ENCODE measurements at places on chromosomes 4 and X.

GRCh38 chrX:25207803-25208475 lies 192.2 kb upstream of the ARX start:
- DNase-seq = no peak

- no peak for DNase-seq
Observed at GRCh38 chr4:101103381-101104142, 243.8 kb downstream of the PPP3CA start.

DNA sequence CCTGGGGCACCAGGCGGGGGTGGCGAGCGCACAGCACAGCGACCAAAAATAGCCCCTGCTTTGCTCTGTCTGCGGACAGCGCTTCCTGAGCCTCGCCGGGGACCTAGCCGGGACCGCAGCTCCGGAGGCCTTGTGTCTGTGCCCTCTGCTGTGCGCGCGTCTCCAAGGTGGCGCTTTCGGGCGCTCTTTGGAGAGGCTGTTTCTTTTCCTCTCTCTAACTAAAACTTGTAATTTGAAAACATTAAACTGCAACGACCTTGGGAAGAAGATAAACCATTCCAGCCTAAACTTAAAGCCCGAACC lies 3.4 kb downstream of the ARX start:
- DNase-seq = no peak

GRCh38 chrX:134908356-134908755 lies 82.4 kb upstream of the SMIM10 start:
- DNase-seq = no peak

GRCh38 chr4:13117185-13117584 lies 367.0 kb downstream of the RAB28 start:
- no peak for DNase-seq

GRCh38 chr4:159160242-159160641 lies 57.4 kb downstream of the RAPGEF2 start:
- DNase-seq = no peak

GRCh38 chr4:56655209-56655626 lies 25.9 kb downstream of the HOPX start:
- DNase-seq = no peak

DNA sequence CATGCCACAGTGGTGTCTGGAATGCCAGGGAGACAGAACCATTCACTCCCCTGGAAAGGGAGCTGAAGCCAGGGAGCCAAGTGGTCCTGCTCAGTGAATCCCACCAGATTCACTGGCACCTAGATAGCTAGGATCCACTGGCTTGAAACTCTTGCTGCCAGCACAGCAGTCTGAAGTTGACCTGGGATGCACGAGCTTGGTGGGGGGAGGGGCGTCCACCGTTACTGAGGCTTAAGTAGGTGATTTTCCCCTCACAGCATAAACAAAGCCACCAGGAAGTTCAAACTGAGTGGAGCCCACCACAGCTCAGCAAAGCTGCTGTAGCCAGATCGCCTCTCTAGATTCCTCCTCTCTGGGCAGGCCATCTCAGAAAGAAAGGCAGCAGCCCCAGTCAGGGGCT lies 413.3 kb downstream of the PRDM5 start:
- no peak for DNase-seq

GRCh38 chr4:98583265-98583664 lies 75.1 kb downstream of the TSPAN5 start:
- no peak for DNase-seq

GRCh38 chr4:36323816-36324419 lies 42.5 kb downstream of the DTHD1 start:
- DNase-seq = no peak

DNA sequence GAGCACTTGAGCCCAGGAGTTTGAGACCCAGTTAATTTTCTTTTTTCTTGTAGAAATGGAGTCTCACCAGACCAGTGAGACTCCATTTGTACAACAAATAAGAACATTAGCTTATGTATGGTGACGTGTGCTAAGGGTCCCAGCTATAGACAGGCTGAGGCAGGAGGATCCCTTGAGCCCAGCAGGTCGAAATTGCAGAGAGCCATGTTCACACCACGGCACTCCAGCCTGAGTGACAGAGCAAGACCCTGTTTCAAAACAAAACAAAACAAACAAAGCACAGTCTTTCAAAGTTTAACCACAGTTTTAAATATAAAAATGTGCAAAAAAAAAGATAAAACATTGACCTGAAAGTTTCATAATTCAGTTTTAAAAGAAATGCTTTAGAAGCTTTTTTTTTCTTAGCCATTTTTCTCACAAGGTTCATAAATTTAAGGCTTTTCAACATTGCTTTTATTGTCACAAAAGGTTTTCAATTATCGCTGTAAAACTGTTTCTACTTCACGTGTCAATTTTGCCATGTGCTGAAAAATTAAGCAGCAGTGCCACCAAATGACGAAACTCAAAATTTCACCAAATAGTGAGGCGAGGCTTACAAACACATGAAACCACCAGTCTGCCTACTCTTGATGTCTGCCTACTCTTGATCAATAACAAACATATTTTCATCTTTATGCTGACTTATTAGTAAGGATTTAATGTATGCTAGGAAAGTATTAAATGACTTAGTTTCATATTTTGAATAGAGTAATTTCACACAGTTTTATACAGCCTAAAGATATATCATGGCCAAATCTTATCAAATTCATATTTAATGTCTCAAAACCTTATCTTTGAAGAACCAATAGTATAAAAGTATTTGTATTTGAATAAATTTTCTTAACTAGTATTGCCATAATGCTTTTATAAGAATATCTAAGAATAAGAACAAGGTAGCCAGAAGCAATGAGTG lies 126.3 kb downstream of the NEK1 start:
- no peak for DNase-seq

- no peak for DNase-seq
Observed at GRCh38 chr4:153204728-153205648, 745 bp downstream of the TRIM2 start.

DNA sequence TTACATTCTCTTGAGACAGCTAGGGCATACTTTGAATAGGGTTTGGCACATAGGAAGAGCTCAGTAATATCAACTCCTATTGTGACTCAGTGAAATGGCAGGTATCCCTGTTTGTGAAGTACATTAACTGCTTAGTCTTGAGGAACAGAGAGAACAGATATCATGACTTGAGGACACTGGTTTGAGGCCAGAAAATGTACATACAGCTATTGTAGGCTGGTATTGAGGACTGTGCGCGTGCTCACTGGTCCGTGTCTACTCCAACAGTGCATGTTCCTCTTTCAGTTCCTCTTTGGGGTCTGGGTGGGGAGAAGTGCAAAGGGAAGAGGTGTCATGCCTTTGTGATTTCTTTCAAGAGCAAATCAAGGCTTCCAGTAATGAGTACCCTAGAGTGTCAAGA lies 34.6 kb upstream of the TBC1D9 start:
- DNase-seq = no peak

DNA sequence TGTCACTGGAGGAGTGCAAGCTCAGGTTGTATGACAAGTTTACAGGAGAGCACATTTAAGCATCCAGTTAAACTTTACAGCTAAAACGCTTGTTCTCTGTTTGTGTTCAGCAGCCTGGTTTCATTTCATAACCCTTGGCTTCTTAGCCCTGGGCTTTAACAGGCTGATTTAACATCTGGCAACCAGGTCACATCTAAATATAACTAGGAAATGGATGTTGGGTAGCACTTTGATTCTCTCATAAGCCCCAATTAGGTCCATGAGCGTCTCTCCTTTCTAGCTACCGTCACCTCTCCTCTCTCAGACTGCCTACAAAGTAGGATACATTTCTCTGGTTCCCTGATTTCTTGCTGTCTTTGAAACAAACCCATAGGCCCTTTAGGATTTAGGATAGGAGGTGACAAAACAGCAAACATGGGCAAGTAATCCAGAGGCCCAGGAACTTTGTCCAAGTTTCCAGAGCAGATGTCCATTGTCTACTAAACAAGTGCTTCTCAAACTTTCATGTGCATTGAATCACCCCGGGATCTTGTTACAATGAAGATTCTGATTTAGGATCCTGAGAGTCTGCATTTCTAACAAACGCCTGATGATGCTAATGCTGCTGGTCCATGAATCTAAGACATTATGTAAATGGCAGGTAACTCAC lies 22.5 kb downstream of the OTUD6A start:
- DNase-seq = no peak

- DNase-seq = no peak
Observed at GRCh38 chr4:2799224-2799911, 6.5 kb downstream of the SH3BP2 start.

- no peak for DNase-seq
Observed at GRCh38 chr4:22595684-22596083, 79.8 kb upstream of the ADGRA3 start.

- no peak for DNase-seq
Observed at GRCh38 chrX:6941041-6941440, 206.5 kb upstream of the STS start.

DNA sequence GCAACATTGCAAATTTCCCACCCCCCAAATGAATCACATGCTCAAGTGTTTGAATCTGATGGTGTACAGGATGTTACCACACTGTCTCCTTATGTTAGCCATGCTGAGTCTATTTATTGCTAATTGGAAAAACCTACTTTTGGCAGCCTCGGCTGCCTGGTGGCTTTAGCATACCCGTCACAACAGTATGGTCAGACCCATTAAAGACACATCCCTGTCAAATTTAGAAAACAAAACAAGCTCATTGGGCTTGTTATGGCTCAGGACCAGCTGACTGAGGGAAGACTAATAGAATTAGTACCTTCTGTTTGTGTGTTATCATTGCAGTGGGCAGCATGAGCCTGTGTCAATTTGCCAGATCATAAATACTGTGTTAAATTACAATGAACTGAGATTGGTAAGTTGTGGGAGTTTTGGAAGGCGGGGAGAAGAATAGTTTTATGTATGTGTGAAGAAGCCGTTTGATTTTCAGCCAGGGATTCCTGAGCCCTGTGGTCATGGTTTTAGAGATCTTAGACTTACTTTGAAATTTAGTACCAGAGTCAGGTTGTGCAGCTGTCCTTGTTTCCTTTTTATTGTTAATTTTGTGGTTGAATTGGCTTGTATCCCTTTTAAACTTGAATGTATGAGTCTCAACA lies 66.8 kb downstream of the POLA1 start:
- no peak for DNase-seq

DNA sequence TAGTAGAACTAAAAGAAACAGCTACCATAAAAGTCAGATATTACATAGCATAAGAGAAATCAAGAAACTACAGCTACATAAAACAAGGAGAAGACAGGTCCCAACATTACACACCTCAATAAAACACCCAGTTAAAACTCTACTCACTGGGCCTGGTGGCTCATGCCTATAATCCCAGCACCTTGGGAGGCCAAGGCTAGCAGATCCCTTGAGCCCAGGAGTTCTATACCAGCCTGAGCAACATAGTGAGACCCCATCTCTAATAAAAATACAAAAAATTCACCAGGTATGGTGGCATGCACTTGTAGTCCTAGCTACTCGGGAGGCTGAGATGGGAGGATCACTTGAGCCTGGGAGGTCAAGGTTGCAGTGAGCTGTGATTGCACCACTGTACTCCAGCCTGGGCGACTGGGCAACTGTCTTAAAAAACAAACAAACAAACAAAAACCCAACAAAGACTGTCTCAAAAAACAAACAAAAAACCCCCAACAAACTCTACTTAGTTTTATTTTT lies 15.2 kb upstream of the TXLNG start:
- DNase-seq = no peak

GRCh38 chrX:104254442-104255115 lies at the start of gene ESX1:
TSS of gene ESX1 (minus strand) at chrX:104254933. CDS start at chrX:104254849, 84 bp downstream.
- no peak for DNase-seq

DNA sequence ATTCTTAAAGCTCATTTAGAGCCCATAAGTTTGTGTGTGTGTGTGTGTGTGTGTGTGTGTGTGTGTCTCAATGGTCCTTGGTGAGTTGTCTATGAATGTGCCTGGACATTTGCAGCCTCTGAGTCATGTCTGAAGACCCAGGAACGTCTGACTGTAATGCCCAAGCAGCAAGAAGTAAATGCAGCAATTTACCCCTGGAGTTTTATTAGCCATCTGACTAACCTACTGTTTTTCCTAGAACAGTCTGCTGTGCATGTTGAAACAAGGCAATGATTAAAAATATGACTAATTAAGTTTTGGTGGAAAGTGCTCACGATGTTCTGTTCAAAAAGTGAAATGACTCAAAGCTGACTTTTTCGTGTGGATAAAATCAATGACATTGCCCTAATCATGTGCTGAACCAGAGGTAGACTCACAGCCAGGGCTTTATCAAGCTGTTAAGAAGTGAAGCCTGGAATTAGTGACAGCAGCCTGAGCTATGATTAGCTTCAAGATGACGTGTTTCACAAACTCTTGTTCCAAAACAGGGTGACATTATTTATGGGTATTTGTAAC lies 201.6 kb downstream of the CPE start:
- DNase-seq = no peak

DNA sequence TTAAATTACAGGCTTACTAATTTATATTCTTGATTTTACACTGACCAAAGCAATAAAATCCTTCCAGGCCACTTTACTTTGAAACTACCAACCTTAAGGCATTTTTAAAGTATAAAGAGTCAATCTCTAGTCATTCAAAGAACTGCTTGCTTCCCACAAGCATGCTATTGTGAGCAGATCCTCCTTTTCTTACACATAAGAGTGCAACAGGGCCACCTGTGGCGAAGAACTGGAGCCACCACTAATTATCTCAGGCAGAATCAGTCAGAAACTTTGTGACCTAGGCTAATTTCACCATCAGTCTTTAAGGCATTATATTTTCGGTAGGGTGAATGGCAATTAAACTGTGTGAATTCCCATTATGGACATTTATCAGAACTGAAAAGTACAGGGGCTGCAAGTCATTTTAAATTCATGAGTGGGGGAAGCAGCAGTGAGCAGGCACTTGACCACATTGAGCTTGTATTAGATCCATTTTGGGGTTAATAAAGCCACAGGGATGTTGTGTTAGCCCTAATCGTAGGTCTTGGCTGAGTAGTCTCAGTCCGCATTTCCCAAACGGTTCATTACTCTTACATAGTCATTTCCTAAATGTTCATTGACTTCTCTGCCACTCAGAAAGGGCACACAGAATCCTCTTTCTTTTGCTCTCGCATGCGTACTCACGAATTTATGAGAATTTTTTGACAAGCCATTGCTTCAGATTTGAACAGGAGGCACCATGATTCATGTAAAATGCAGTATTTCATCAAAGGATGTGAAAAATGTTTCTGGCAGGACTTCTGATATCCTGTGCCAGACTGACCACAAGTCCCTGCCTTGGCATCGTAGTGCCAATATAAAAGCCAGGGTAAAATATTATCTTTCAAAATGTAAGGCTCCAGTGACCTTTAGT lies 39.8 kb downstream of the NPY2R start:
- DNase-seq = no peak

GRCh38 chrX:118853596-118853995 lies 30.0 kb downstream of the ZCCHC12 start:
- no peak for DNase-seq
